ENCODE measurements at places on chromosomes 7 and 10. TPM values are rescaled to one million over a fixed set of nuclear protein-coding genes. Genes with fewer than 3 reads are reported as not detected.
A peak's percentile ranks its signal among the peaks of the same experiment; 100 is the strongest.

- peak; percentile 46 for DNase-seq
Observed at GRCh38 chr10:101843032-101844021, at the start of gene KCNIP2. Gene KCNIP2, minus strand, starts transcription at chr10:101843800. Its CDS starts 232 bp downstream, at chr10:101843568.

- no peak for DNase-seq
Observed at GRCh38 chr10:48552946-48553564, 51.8 kb downstream of the ARHGAP22 start.

DNA sequence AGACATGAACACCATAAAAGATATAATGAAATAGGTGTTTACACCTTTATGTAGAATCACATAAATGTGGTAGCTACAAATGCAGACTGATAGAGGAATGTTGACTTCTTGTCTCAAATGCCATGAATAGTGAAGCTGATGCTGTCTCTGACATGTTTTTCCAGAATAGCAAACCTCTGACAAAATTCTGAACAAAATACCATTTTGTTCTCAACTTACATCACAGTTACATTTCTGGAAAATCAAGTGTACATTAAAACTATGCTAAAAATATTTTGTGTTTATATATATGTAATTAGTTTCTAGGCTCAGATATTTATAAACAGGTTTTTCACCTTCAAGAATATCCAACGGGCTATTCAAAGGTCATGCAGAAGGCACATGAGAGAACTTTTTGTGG, 16.8 kb upstream of the PTPN12 start:
- no peak for DNase-seq

DNA sequence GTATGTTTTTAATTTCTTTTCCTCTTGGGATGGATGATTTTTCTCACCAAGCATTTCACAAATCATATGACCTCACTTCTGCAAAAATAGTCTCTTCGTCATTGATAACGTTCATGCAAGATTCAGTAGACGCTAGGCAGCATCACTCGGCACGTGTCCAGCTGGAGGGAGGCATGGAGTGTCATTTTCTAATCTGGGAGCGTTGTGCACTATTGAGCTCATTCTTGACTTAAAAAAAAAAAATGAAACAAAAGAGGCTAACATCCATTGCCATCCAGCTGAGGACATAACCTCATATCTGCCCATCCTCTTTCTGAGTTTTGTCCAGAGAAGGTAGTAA, 56.2 kb downstream of the COL17A1 start:
- DNase-seq: no peak

DNA sequence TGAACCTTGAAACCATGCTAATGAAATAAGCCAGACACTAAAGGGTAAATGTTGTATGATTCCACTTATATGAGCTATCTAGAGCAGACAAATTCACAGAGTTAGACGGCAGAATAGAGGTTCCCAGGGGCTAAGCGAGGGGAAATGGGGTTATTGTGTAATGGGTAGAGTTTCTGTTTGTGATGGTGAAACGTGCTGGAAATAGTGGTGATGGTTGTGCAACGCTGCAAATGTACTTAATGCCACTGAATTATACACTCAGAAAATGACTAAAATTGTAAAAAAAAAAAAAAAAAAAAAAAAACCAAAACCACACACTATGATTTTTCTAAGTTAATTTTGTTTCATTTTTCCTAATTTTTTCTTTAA, 30.0 kb downstream of the SFXN4 start:
- no peak for DNase-seq

- no peak for DNase-seq
Observed at GRCh38 chr7:36188906-36189305, 35.9 kb downstream of the EEPD1 start.

- no peak for DNase-seq
Observed at GRCh38 chr7:93378131-93378760, 146.1 kb downstream of the VPS50 start.

DNA sequence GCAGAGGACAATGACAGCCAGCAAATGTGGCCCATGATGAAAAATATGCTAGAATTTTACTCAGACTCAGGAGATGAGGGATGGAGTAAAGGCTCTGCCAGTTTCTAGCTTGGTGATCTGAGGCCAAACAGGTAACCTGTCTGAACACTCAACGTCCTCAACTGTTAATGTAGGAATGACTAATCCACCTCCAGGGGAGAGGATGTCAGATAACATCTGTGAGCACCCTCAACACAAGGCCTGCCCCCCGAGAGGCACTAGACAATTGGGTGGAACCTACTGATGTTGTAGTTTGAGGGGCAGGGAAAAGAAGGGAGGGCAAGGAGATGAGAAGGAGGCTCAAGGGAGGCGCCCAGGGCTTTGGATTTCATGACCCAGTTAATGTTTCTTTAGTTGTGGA, 445.1 kb downstream of the PLXNA4 start:
- no peak for DNase-seq

GRCh38 chr10:9450801-9451200, 1396.3 kb downstream of the GATA3 start:
- DNase-seq: no peak

- DNase-seq: no peak
Observed at GRCh38 chr10:62627983-62628382, 176.5 kb upstream of the ADO start.

- no peak for DNase-seq
Observed at GRCh38 chr10:13801907-13802288, 215.1 kb downstream of the PRPF18 start.

GRCh38 chr10:108849688-108850087, 1073.6 kb downstream of the XPNPEP1 start:
- no peak for DNase-seq

GRCh38 chr10:84825330-84825729, 496.9 kb downstream of the CCSER2 start:
- no peak for DNase-seq

DNA sequence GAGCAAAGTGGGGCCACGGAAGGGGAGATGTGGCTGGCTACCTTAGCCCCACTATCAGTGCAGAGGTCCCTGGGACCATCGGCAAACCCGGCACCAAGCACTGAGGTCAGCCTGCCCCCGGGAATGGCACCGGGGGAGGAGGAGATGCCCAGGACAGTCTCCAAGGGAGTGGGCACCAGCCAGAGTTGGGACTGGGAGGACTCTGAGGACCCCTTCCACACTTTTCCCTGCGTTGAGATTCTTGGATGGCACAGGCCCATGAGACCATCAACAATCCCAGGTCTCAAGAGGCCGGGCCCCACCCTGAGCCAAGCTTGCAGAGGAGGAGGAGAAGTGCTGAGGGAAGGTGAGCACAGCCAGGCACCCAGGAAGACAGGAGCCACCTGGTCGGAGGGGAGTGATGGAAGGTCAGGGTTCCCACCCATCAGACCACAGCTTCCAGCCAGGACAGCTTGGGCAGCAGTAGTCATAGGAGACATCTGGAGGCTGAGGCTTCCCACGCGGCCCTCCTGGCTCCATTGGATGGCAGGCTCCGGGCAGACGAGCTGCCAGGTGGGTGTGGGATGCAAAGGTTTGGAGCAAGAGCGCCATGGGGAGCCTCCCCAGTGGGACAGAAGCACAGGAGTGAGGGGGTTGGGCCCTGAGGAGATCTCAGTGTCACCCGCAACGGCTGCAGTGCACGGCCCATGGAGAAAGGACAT, 2.6 kb upstream of the OPN4 start:
- no peak for DNase-seq

DNA sequence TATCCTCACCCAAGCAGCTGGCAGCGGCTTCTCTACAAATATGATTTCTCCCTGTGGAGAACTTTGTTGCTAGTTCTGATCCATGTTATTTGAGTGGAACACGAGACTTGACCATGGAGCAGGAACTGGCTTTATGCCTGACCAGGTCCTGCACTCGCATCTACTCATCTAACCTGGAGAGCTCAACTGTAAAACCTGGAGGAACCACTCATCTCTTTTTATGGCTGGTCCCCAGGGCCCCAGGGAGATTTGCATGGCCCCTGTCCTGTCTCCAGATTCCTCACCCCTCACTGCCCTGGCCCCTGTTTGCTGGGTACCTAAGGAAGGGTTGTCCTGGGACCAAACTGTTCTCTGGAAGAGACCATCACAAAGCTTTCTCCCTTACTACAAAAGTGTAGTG, 16.0 kb downstream of the TCAF1 start:
- DNase-seq: no peak

GRCh38 chr10:124755581-124755980, 11.4 kb upstream of the FAM53B start:
- DNase-seq: no peak

DNA sequence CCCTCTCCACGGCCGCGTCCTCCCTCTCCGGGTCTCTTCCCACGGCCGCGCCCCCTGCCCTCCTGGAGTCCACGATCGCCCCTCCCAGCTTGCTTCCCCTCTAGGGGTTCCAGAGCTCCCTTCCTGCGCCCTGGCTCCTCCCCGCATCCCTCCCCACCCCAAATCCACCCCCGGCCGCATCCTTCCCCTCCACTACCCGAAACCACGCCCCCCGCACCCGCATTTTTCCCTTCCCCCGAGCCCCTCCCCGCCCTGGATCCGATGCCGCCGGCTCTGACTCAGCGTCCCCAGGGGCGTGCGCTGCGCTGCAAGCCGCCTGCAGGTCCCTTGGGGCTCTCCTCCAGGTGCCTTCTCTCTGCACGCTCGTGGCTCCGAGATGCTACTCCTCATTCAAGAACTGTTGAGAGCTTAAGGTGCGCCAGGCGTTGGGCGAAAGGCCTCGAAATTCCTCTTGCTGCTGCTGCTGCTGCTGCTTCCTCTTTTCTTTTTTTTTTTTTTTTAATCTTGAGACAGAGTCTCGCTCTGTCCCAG, 372 bp upstream of the TMEM130 start:
- DNase-seq: no peak

GRCh38 chr10:48970654-48971053, 31.0 kb upstream of the LRRC18 start:
- DNase-seq: no peak

DNA sequence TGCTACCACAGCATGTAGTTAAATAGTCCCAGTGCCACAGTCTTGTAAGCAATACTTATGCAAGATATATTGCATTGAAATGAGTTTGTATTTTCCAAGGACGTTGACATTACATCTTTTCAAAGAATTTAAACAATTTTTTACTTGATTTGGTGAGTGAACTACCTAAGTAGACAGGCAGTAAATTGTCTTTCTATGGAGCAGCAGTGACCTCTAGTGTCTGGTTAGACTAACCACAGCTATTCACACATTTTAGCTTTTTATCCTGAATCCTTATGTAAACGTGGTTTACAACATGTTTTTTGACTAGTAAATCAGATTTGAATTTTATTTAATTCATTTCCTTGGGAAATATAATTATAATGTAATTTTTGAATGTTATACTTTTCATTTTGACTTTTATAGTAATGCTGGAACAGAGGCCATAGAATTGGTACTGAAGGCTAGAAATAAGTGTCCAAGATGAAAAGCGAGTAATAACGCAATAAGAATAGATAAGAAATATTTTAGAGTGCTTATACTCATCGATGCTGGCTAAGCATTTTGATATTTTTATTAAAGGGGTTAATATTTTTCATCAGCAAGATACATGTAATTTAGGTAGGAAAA, 5.6 kb downstream of the LRRTM3 start:
- no peak for DNase-seq

DNA sequence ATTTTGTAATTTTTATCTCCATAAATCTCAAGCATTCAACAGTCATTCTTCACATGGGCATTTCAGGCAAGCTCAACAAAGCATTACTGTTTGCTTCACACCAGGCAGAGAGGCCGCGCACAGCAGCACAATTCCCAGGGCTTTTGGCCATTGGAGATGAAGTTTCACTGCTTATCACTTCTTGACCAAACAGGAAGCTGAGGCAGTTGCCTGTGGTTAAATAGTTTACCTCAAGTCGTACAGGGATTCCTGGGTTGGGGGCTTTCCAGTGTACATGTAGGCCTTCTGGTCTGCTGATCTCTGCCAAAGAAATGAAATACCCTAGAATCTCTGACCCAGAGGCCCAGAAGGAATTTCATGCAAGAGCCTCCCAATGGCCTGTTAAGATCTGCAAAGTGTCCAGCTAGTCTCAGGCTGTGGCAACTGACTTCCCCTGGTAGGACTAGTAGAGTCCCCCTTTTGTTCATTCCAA, 11.2 kb upstream of the PRDX3 start:
- no peak for DNase-seq

DNA sequence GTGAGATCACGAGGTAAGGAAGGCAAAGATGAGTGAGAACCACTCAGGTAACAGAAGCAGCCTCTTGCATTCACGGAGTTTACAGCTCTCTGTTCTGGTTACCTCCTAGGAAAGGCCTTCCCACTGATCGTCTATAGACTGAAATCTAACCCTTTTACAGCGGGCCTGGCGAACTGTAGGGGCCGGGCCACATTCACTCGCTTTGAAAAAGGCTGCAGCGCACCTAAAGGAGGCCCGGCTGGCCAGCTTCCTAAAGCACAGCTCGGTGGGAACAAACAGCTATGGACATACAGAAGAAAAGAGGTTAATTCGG, 565 bp downstream of the ATP5MK start:
- no peak for DNase-seq

GRCh38 chr10:110160081-110160480, 47.3 kb upstream of the MXI1 start:
- no peak for DNase-seq

- no peak for DNase-seq
Observed at GRCh38 chr7:50696810-50697582, 85.7 kb downstream of the GRB10 start.

- no peak for DNase-seq
Observed at GRCh38 chr10:2294739-2295138, 557.4 kb upstream of the ADARB2 start.

GRCh38 chr10:29974773-29975172, 84.6 kb downstream of the JCAD start:
- DNase-seq: no peak

DNA sequence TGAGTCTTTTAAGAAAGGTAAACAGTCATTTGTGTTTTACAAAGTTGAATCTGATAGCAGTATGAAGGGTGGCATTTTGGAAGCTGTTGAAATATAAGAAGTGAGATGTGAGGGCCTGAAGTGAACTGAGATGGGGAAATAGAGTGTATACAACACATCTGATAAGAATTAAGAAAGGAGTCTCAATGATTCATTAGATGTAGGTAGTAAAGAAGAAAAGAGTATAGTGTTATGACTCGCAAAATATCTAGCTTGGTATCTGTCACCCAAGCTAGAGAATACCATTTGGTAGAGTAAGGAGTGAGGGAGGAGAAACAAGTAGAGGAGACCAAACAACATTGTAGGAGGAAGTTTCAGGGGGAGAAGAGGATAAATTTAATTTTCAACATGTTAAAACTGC, 5.3 kb downstream of the PTPN12 start:
- no peak for DNase-seq

DNA sequence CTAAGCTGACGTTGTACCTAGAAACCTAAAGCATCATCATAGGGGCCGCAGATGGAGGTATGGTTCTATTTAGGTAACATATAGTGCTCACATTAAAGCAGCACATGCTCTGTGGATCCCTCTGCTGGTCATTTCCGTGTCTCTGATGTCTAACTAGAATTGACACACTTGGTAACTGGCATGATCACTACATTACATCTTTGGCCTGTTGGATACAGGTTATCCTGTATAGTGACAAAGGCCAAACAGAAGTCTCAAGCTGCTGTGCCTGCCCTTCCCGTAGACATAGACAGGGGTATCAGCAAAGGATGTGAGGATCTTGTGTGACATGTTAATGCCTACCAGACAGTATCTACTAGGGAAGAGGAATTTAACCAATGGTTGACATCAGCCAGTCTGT, 51.2 kb downstream of the KIF5B start:
- DNase-seq: no peak

Gene PNLIPRP1
- not detected for total RNA-seq

Gene CDH23
- total RNA-seq: 1.5 TPM

Gene ANKIB1
- total RNA-seq: 10.8 TPM

Gene ADAM8
- 5.4 TPM for total RNA-seq

Gene SSC4D
- total RNA-seq: 1.3 TPM

Gene INMT
- total RNA-seq: 130 TPM

Gene GIMAP7
- total RNA-seq: 4.8 TPM

Gene TIMM23
- total RNA-seq: 42.8 TPM

Gene PLEKHS1
- not detected for total RNA-seq

Gene SYT15
- 0.47 TPM for total RNA-seq

Gene VSTM4
- total RNA-seq: 1.0 TPM

Gene HOXA9
- total RNA-seq: 0.70 TPM
